Keratinocyte (primary cell): ENCODE measurements at places on chromosomes 1 and 21. TPM values are rescaled to one million over a fixed set of nuclear protein-coding genes. Genes with fewer than 3 reads are reported as not detected.

GRCh38 chr1:155968670-155969069, 9.7 kb downstream of the ARHGEF2 start:
- no peak for DNase-seq

- no peak for DNase-seq
These were observed 7.0 kb upstream of the TRIM45 start for GRCh38 chr1:117128323-117129079.

GRCh38 chr1:29686012-29686930, 449.9 kb downstream of the PTPRU start:
- no peak for DNase-seq

GRCh38 chr21:39452207-39452969, 618 bp downstream of the SH3BGR start:
- DNase-seq = no peak

GRCh38 chr1:36609241-36610027, 126.7 kb upstream of the CSF3R start:
- DNase-seq = peak; percentile 30

DNA sequence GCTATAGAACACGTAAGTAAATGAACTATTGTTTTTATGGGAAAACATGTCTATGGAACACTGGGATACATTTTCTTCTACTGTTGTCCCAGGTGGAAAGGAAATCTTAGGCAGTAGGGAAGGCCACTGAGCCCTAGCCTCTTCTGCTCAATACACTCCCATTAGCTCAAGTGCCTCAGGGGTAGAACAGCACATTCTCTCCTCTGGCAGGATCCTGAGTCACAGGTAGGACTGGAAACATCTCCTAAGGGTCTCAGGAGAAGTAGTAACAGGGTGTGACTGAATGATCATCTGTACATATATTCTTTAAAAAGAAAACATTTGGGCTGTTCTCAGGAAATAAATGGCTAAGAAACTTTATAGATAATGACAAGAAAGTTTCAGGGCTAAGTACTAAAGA, 175.6 kb upstream of the ESRRG start:
- DNase-seq = peak; percentile 71

DNA sequence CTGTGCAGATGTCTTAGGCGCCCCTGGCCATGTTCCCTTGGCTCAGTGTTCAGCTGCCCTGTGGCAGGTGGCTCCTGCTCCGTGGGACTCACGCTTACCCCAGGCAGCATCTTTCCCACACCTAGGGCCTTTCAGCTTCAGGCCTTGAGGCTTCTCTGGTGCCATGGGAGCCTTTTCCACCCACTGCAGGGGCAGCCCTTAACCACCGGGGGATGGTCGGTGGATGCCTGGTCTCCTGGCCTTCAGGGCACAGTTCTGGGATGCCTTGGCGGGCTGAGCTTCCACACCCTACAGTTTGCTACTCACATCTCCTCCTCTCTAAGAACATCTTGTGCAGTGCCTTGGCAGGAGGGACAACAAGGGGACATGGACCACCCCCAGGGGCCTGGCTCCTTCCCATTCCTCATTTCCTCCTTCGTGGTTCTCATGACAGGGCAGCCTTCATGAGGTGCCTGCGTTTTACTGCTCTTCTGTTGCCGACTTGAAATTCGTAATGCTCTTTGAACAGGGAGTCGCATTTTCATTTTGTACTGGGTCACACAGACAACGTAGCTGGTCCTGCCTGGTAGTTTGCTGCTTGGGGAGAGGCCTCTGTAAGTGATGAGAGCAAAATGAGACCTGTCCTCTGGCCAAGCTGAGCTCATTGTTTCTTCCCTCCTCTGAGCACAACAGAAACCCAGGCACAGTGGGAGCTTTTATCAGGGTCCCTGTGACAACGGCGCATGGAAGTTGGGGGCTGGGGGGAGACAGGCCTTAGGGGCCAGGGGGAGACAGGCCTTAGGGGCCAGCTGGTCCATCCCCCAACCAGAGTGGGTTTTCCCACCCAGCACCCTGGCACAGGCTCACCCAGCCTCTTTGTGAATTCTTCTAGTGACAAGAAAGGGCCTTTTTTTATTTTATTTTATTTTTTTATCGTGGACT, 62.0 kb upstream of the NEK2 start:
- DNase-seq = no peak

DNA sequence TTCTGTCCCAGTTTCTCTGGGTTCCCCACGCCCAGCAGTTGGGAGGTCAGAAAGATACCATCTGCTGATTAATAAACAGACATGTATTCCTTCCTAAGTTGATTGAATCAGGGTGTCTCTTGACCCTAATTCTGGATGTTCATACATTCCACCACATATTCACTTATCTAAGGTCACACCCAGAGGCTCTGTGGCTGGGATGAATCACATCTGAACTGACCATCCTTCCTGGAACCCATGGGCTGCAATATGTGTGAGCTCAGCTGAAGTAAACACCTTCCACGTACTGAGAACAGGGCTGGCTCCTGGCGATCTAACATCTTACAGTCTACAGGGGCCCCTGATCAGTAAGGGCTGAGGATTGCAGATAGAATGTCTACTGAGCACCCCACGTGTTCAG, 20.5 kb upstream of the TRABD2B start:
- no peak for DNase-seq

DNA sequence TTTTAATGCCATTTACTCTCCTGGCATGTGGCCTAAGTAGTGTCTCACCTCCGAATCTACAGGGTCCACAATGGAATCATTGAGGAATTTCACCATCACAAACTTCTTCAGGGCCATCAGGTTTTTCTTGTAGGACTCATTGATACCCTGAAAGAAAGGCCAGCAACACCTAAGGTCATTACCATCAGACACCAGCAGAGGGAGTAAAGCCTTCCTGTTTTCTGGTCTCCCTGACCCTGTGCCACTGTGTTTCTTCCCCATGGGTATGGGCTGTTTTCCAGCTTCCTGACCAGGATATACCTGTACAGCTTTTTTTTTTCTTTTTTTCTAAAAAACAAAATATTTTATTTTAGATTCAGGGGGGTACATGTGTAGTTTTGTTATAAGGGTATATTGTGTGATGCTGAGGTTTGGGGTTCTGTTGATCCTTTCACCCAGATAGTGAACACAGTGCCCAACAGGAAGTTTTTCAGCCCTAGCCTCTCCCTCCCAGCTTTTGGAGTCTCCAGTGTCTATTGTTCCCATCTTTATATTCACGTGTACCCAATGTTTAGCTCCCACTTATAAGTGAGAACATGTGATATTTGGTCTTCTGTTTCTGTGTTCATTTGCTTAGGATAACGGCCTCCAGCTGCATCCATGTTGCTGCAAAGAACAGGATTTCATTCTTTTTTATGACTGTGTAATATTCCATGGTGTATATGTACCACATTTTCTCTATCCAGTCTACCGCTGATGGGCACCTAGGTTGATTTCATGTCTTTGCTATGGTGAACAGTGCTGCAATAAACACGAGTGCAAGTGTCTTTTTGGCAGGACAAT, 18.3 kb downstream of the PPT1 start:
- DNase-seq = no peak

- DNase-seq = no peak
These were observed 10.9 kb downstream of the PTCH2 start for GRCh38 chr1:44832056-44832705.

GRCh38 chr1:240497908-240498307, 114.0 kb downstream of the GREM2 start:
- DNase-seq = no peak

DNA sequence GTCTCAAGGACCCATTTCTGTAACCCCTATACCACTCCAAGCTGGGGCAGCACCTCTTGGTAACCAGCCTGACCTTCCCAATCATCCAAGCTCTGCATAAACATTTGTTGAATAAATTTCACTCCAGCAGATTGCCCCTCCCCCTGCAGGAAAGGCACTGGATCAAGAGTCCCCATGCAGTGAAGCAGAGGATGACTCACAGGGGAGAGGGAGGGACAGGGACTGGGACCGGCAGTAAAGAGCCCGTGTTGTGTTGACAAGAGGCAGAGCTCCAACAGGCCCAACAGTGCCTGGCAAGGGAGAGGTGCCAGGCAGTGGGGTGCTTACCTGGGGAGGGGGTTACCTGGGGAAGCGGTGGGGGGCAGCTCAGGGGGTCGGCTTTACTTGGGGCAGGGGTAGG, 32.3 kb downstream of the SLC9A1 start:
- no peak for DNase-seq

DNA sequence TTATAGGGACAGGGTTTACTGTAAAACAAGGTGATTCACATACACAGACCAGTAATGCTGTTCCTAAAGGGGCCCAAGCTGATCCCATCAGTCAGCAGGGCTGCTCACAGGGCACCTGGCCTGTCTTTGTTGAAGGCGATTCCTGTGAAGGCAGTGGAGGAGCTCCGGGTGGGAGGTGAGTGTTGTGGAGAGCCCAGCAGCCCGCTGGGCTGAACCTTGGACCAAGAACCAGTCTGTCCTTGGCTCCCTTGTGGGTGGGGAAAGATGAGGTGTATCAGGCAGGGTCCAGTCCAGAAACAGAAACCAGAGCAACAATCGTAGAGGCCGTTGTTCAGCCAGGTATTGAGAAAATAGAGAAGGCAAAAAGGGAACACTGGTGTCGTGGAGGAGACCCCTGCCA, 12.5 kb downstream of the PDXK start:
- DNase-seq = no peak

DNA sequence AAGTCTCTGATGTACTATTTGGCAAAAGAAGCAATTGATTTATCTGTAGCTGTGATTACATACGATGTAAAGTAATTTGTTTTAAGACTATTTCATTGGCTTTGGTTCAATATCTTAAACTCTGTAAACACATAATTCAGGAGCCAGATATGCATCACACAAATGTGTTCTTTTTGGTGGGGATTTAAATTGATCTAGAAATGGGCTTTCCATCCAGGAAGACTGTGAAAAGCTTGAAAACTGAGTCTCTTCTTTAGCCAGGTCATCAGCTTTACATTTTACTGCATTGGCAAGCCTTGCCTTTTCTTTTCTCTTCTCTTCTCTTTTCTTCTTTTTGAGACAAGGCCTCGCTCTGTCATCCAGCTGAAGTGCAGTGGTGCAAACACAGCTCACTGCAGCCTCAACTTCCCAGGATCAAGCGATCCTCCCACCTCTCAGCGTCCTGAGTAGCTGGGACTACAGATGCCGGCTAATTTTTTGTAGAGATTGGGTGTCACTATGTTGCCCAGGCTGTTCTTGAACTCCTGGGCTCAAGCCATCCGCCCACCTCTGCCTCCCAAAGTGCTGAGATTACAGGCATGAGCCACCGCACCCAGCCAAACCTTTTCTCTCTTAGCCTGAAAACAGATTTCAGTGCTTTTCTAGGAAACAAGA, 1.4 kb downstream of the RCAN3 start:
- no peak for DNase-seq

- DNase-seq = no peak
These were observed 318 bp downstream of the ALDH4A1 start for GRCh38 chr1:18901952-18902522.

DNA sequence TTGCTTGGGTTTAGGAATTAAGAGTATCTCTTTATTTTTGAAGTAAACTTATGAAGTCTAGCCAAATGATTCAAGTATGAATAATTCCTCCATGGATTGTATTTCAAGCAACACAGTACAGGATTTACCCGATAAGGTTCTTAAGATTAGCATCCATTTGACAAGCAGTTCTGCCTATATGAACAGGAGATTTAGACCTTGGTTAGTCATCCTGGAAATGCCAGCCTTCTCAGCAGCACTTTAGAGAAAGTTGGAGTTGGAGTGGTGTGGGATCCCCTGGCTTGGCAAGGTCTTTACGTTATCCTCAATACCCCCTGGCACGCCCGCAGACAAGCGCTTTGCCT, 1.6 kb downstream of the BCAR3 start:
- no peak for DNase-seq

DNA sequence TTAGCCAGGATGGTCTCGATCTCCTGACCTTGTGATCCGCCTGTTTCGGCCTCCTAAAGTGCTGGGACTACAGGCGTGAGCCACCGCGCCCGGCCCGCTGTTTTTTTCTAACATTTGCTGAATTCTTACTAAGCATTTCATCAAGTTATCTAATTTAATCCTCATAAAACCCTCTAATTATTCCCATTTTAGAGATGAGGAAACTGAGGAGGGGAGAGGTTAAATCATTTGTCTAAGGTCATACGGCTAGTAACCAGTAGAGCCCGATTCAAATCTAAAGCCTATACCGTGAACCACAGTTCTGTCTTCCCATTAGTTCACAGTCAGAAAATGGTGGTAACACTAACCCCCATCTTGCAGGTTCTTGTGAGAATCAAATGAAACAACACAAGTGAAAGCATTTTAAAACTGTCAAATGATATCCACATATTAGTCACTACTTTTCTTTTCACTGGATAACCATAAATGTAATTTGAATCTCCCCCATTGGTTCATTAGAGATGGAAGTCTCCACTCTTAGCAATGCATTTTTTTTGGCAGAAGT, 10.6 kb downstream of the HEYL start:
- no peak for DNase-seq

DNA sequence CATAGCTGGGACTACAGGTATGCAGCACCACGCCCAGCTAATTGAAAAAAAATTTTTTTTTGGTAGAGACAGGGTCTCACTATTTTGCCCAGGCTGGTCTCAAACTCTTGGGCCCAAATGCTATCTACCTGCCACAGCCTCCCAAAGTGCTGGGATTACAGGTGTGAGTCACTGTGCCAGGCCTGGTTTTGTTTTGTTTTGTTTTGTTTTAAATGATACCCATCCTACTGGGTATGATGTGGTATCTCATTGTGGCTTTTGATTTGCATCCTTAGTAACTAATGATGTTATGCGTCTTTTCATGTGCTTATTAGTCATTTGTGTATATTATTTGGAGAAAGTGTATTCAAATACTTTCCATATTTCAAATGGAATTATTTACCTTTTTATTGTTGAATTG, 142.3 kb downstream of the VPS13D start:
- no peak for DNase-seq

DNA sequence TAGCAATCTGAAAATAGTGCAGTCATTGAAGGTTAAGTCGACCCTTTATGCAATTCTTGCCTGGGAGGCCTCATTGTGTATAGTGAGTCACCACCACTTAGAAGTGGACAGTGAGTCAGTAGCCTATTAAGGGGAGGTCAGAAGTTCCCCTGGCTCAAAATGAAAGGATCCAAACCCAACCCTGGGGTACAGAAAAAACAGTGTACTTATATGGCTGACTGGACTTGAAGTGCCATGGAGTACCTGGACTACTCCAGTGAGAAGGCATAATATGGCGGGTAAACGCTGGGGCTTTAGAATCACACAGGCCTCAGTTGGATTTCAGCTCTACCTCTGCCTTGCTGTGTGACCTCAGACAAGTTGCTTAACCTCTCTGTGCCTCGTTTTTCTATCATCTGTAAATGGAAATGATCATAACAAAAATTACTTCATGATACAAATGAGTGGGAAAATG, 2.2 kb upstream of the BCL9 start:
- no peak for DNase-seq

GRCh38 chr1:61237659-61238358, 155.4 kb downstream of the NFIA start:
- no peak for DNase-seq

GRCh38 chr1:226943156-226943555, 3.1 kb downstream of the COQ8A start:
- DNase-seq = no peak

GRCh38 chr1:9890224-9890731, 19.8 kb downstream of the CTNNBIP1 start:
- DNase-seq = peak; percentile 98

C8A gene
- polyA plus RNA-seq = not detected in 3 replicates

CAMK1G gene
- 0.02 TPM in 1 of 3 replicates, not detected in the others for polyA plus RNA-seq

FCRL5 gene
- 0.03 TPM in 1 of 3 replicates, not detected in the others for polyA plus RNA-seq

TPTE gene
- not detected in 3 replicates for polyA plus RNA-seq

PKNOX1 gene
- 30.7 to 38.2 TPM (median 33.3 TPM) in 3 replicates for polyA plus RNA-seq

LRRC38 gene
- 0.03 TPM in 1 of 3 replicates, not detected in the others for polyA plus RNA-seq

ASPM gene
- 2.1 to 10.0 TPM (median 5.3 TPM) in 3 replicates for polyA plus RNA-seq
